Choroid plexus epithelial cell (primary cell): ENCODE measurements at places on chromosomes 11 and 22.

DNA sequence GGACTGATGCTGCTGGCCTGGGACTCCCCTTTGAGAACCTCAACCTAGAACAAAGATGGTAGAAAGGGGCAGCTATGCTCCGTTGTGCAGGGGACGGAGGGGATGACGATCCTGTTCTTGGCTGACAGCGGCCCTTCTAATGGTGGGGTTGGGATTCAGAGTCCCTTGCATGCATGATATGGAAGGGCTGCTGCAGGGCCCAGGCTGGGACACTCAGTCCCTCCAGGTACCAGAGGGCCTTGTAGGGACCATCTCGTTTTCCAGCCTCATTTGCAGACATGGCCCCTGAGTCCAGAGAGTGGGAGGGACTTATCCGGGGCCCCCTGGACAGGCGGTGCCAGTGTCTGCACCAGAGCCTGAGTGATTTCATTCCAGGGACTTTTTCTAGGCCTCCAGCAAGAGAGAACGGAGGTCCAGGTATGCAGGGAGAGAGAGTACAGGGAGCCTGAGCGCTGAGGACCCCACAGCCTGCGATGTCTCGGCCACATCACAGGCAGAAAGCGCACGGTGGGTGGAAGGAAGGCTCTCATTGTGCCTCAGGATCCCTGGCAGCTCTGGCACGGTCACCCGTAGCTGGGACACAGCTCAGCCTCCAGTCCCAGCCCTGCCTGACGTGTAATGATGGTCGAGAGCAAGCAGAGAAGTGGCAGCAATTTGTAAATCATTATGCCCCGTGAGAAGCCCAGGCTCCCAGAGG, 860.8 kb downstream of the TBC1D22A start:
- DNase-seq = no peak

- DNase-seq = no peak
These were observed 64.3 kb downstream of the SMIM38 start for GRCh38 chr11:69219991-69220390.

- DNase-seq = peak; percentile 90
These were observed 60.0 kb downstream of the MYO7A start for GRCh38 chr11:77187776-77188632.

DNA sequence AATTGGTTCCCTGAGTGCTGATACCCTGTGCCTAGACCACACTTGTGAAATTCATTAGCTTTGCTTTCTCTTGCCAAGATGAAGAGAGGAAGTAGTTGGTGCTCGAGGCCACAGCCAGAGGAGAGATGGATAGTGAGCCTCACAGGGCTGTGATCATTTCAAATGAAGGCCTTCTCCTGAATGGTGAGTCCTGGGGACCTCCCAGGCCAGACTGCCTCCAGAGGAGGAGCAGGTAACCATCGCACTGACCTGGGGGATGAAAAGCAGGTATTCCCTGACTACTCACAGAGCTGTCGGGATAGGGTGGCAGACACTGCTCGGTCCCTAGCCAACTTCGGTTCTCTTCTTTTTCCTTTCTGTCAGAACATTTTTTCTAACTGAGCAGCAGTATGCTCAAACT, 4.8 kb upstream of the FXYD6 start:
- no peak for DNase-seq

- DNase-seq = peak; percentile 93
These were observed 8.1 kb downstream of the CCDC15 start for GRCh38 chr11:124961972-124962609.

GRCh38 chr11:2149864-2150847, 10.9 kb downstream of the INS start:
- DNase-seq = peak; percentile 87
